ENCODE measurements at places on chromosomes 4 and X. TPM values are rescaled to one million over a fixed set of nuclear protein-coding genes. Genes with fewer than 3 reads are reported as not detected.

Gene DUX4
- total RNA-seq = not detected

DNA sequence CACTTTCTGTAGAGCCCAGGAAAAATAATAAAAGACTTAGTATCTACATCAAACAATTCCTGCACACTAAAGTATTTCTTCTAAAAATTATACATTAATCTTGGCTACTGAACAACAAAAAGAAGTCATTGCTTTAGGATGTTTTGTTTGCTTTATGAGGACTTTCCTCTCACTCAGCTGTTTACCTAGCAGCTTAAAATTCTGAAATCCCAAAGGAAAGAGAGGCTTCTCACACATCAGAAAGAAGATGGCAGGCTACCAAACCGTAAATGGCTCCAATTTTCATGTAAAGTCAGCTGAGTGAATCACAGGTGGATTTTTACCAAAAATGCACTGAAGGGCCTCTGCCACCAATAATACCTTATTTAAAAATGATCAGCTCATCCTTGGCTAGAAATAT, 9.0 kb upstream of the TRPC3 start:
- no peak for DNase-seq

GRCh38 chr4:78544678-78545077, 6.9 kb upstream of the ANXA3 start:
- no peak for DNase-seq

Gene GK2
- 43.7 TPM for total RNA-seq

Gene FAAH2
- 5.1 TPM for total RNA-seq

GRCh38 chrX:43589735-43590134, 66.4 kb upstream of the MAOA start:
- DNase-seq = no peak

Gene PAGE2
- total RNA-seq = 24.3 TPM

DNA sequence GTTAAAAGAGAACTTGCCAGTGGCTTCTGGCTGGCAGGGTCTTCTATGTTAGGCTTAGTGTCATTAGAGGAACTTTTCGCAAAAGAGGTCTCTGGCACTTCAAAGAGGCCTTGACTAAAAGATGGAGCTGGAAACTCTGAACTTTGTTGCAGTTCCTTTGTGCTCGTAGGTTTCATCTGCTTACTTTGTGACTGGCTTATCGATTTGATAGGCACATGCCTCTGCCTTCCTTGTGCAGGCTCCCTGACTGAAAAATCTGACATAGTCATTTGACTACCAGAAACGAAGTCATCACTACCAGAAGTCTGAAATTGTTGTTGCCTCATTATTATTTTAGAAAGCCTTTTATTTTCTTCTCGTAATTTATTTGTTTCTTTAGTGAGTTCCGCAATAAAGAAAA, 93.9 kb upstream of the IL13RA1 start:
- DNase-seq = no peak

DNA sequence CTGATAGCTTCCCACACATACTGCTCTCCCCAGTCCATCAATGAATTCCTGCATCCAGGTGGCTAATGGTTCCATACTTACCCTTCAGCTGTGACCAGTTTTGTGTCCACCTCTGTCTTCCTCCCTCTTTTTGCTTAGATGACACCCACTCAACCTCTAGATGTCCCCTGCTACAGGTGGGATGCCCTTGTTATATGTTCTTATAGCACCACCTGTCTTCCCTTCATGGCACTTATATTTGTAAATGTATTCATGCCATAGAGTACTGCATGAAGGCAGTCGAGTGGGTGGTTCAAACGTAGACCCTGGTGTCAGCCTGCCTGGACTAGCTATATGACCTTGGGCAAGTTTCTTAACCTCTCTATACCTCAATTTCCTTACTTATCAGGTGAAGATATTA, 6.5 kb upstream of the USP46 start:
- no peak for DNase-seq

Gene MOSPD2
- total RNA-seq = 13.1 TPM

- DNase-seq = no peak
Measured at GRCh38 chrX:7330556-7330955, 182.6 kb upstream of the PUDP start.

DNA sequence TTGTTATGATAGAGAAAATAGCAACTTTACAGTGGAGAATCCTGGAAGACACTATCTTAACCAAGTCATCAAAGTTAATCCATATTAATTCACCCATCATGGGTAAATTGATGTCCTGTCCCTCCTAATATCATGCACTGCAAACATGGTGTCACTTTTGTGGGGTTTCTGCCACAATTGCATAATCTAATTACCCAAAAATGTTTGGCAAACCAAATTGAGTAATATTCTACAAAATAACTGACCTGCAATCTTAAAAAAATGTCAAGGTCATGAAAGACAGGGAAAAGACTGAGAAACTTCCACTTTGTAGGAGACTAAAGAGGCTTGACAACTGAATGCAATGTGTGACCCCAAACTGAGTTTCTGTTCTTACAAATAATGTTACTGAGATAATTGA, 37.1 kb upstream of the PLAC8 start:
- DNase-seq = no peak

GRCh38 chrX:2883770-2884169, 45.4 kb downstream of the ARSD start:
- DNase-seq = no peak

Gene EGFL6
- total RNA-seq = 0.56 TPM

Data from testis (tissue), 5 donors.